ENCODE measurements at places on chromosomes 3 and 15.

DNA sequence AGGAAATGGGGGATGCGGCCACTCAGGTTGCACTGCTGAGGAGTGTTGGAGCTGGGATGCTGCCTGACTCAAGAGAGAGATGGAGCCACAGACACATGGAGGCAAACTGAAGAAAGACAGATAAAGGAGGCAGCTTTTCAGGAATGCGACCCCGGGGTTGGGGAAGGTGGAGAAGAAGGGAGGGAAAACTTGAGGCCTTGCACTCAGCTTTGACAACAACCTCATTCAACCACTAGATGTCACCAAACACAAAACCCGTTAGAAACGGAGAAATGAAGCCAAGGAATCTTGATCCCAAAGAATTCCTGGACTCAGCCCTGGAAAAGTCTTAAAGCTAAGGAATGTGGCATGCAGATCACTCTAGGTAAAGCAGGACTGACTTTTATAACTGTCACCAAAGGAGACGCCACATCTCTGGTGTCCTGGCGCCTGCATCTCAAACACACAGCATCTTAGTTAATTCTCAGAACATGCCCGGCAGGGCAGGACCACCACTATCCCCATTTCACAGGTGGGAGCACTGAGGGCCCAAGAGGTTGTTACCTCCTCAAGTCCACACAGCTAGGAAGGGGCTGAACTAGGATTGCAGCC is 59.6 kb upstream of the LMCD1 start:
- no peak for DNase-seq

DNA sequence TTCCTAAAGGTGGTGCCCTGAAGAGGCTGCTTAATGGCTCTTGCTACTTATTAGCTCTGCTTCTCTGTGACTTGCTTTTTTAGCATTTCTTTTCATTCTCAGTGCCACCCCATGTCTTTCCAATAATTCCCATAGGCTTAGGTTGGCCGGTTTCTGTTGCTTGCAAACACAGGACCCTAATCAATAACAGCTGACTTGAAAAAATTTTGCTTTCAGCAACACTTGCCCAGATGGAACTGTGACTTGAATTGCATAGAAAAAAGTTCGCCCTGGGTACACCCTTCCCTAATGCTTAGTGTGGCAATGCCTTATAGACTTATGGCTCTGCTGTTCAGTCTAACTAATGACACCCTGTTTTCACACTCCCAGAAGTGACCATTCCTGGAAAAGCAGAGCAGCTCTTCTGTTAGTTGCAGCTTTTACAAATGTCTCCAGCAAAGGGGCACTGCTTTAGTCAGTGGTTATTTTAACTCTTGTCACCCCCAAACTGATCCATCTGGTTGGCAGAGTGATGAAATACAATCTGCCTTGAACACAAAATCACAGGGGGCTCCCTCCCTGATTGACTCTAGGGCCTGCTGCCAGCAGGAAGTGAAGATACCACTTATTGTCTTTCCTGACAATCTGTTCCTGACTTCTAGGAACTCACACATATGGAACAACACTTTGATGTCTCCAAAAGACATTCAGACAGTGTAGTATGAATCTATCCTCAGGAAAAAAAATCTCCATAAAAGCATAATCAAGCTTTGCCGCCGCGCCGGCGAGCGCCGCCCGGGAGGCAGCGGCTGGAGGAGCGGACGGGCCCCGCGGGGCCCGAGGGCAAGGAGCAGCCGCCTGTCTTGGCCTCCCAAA is 9.7 kb upstream of the SLMAP start:
- no peak for DNase-seq

GRCh38 chr3:73321286-73321999 is 260.0 kb downstream of the EBLN2 start:
- DNase-seq, result no peak

DNA sequence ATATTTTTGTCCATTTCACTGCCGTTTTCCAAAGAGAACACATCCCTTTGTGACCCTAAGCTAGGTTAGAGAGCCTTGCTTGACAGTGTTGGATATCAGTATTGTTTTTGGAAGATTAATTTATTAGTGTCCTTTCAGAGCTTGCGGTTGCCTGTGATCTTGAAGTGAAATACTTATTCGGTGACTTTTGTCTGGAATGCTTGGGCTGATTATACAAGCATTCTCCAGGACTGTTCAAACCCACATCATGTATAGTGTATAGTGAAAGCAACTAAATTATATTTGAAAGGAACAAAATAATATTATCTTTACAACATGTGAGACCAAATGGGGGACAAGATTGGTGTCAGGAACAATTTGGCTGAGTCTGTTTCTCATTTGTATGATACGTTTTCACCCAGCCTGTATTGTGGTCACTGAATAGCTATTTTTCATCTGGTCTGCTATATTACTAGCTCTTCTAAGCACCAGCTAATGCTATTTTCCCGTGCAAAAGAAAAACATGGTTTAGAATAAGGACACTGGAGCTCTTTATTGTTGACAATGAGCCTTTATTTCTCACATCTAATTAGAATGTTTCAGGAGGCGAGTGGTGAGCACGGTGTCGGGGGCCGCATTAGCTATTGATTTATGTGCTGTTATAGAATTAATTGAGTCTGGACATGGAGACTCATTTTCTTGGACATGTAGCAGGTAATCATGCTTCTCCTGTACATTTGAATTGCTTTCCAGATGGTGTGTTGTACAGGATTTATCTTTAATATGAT is 158.1 kb downstream of the APBA2 start:
- DNase-seq, result no peak

DNA sequence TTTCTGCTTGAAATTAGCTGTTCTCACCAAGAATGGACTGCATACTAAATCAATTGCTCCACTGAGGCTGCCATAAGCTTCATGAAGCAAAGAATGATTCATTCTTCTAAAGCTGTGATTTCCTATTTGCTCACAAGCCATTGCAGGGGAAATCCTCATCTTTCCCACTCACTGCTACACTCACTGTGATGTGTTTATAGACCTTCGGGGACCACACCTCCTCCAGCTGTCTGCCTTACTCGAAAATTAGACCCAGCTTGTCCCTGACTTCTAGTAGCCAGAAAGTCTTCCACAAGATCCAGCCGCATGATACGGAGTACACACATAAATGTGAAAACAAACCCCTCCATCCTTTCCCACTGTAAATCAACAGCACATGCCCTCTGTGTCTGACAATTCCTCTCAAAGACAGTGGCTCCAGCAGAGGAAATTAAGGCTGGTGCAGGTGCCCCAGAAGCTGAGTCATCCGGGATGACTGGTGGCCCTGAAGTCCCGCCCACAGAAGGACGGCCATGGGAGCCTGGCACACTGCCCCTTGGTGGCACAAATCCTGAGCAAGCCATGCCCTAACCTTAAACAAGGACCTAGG is 172.0 kb downstream of the STT3B start:
- no peak for DNase-seq

GRCh38 chr3:171445620-171446204 is 14.5 kb downstream of the TNIK start:
- no peak for DNase-seq

Measured in stimulated activated CD8-positive, alpha-beta memory T cell treated with anti-CD3 and anti-CD28 coated beads, Interleukin-4, amount 100 ng/mL, for 4 hours (primary cell).